Left renal cortex interstitium (tissue), 4 donors: ENCODE measurements at places on chromosomes 2 and 18.

- DNase-seq, result peak; percentile 36
Measured at GRCh38 chr2:106886916-106887758, 1.2 kb upstream of the ST6GAL2 start.

DNA sequence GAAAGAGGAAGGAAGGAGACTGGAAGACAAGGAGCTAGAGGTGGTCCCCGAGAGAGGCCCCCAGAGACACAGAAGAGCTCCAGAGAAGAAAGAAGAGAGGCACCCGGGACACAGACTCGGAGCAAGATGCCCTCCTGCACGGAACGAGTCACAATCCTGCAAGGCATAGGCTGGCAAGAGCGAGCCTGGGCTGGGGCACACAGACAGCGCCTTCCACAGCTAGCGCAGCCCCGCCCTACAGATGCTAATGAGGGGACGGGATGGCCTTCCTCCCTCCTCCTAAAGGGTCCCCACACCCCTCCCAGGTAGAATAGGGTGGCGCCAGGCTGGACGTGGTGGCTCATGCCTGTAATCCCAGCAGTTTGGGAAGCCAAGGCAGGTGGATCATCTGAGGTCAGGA is 19.8 kb upstream of the GPR17 start:
- no peak for DNase-seq

GRCh38 chr2:174678395-174678794 is 80.8 kb upstream of the WIPF1 start:
- no peak for DNase-seq

DNA sequence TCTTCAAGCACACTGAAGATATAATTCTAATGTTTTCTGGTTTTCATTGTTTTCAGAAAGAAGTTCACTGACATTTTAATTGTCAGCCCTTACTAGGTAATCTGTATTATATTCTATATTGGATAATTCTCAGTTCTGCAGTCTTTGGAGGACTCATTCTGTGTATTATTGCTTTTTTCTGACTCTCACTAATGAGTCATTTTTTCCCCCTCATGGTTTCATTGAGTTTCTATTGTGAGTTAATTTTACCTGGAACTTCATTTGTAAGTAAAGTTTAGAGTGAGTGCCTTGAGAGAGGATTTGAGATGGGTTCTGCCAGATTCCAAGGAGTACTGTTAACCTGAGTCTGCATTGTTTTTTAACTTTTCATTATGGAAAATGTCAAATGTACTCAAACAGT is 90.4 kb upstream of the LYPD1 start:
- no peak for DNase-seq

- DNase-seq, result no peak
Measured at GRCh38 chr2:208182835-208183234, 7.0 kb downstream of the C2orf80 start.

DNA sequence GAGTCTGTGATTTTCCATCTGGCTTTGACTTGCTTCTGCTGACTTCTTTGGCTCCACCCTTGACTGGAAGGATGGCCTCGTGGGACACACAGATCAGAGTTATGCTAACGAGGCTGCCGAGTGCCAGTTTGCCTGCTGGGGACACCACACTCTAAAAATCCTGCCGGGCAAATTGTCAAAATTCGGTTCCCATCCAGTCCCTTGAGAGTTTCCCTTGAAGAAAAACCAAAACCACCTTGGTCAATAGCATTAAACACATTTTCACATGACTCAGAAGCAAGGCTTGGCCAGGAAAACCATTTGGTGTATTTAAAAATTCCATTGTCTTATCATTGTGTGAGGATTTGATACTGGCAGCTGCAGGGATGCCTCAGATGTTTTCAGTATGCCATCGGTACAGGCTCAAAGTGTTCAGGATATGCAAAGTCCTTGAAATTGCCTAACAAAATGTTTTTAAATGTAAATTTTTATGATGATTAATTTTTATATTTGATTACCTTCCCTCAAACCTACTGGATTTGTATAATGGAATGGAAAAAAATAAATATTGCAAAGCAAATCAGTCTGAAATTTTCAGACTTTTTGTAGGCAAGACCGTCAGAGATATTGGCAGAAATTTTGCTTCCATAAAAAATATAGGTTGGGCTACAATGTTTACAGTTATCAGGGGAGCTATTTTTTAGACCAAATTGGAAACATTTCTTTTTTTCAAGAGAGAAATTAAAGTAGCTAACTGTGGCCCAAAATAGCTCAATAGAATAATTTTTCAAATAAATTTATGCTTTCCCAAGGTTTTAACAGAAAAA is 41.6 kb downstream of the KCNE4 start:
- no peak for DNase-seq

DNA sequence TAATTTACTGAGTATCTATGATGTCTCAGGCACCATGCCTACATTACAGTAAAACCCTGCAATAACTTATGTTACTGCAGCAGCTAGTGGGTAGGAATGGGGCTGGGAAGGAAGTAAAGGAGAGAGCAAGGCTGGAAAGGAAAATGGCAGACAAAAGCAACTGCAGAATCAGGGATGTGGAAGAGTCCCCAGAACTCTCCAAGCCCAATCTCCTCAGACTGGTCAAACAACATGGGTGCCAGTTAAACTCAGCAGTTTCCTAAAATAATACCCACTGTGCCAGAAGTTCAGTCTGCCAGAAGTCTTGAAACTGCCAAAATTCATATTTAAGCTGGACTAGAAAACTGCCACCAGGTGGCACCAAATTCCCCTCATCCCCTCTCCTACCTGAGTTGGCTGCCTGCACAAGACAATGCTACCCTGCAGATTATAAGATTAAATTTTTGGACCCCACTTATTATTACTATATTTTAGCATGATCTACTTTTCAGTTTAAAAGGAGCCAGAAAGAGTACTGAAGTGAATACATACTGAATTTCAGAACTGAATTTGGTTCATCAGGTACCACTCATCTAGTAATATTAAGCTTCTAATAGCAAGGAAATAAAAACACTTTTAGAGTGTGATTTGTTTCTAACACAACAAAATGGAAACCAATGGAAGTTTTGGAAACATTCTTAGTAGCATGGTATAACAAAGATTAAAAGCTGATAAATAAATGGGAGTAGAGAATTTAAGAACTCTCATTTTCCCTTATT is 86.8 kb upstream of the DNER start:
- peak; percentile 38 for DNase-seq

- no peak for DNase-seq
Measured at GRCh38 chr2:5409898-5410381, 282.2 kb upstream of the SOX11 start.

- DNase-seq, result no peak
Measured at GRCh38 chr2:59339837-59340207, 1098.7 kb upstream of the FANCL start.

DNA sequence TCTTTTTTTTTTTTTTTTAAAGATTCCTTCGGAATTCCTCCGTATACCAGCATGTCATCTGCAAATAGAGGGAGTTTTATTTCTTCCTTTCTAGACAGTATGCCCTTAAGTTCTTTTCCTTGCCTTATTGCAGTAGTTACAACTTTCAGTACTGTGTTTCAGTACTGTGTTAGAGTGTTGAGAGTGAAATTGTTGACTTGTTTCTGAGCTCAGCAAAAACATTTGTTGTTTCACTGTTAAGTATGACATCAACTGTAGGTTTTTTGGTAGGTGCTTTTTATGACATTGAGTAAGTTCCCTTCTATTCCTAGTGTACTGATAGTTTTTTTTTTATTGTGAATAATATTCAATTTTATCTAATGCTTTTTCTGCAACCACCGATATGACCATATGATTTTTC is 43.9 kb downstream of the ACVR2A start:
- DNase-seq, result no peak

DNA sequence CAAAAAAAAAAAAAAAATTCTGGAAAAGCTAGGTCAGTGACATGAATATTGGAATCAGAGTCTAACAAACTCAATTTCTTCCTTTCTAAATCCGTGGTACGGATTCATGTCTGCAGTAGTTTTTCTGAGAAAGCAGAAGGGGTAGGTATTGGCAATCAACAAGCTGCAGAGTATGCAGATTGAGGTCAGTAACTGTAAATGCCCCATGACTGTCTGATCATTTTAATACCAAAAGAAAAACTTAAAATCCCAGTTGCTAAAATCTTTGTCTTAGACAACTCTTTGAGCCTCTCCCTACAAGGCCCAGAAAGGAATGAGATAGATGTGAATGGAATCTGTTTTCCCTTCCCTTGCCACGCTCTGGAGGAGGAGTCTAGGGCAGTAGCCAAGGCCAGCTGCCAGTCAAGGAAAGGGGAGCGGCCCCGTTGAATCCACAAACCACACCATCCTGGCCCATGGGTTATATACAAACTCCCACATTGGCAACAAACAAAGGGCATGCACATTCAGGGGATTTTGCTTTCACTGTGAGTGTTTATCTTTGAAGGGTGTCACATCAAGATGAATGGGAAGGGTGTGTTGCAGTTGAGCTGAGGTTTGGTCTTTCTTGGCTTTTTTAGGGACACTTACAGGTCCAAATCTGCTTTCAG is 6.1 kb upstream of the CASP8 start:
- DNase-seq, result no peak

GRCh38 chr2:237935740-237936452 is 30.9 kb upstream of the UBE2F start:
- DNase-seq, result no peak

GRCh38 chr2:555164-555922 is 121.9 kb downstream of the TMEM18 start:
- no peak for DNase-seq

DNA sequence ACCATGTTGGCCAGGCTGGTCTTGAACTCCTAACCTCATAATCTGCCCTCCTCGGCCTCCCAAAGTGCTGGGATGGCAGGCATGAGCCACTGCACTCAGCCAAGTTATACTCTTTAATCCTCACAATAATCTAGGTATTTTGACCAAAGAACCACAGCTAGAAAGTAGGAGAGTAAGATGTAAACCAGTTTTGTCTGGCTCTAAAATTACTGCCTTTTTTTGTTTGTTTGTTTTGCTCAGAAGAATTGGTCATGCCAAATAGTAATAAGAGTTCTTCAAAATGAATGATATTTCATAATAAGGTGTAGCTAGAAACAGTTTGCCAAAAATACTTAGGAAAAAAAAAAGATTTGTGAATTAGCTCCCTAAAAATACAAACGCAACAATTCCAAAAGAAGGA is 36.7 kb downstream of the SCN2A start:
- DNase-seq, result no peak

- no peak for DNase-seq
Measured at GRCh38 chr2:219398721-219399363, 11.1 kb upstream of the DNPEP start.

DNA sequence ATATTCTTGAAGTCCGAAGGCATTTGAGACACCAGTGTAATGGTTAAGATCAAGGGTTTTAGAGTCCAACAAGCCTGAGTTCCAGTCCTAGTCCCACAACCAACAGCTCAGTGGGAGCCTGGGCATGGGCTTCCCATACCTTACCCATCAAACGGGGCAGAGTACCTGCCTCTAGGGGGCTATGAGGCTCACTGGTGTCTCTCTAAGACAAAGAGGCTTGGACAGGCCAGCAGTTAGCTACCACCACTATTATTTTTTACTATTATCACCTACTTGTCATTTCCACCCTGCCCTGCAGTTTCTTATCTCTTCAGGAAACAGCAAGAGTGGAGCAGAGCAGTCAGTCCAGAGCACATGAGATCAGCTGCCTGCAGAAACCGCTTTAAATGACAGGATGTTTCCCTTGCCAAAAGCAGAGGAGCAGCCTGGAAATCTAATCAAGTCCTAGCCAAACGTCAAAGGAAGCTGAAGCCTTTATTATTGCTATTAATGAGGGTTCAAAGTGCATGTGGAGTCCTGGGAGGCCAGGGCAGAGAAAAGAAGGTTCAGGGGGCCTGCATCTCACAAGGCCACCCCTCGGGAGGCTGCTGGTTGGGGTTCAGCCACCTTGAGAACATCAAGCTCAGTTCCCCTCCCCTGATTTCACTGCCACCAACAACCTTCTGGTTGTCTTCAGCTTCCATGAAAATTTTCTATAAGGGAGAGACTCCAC is 66.6 kb downstream of the STPG4 start:
- DNase-seq, result no peak

DNA sequence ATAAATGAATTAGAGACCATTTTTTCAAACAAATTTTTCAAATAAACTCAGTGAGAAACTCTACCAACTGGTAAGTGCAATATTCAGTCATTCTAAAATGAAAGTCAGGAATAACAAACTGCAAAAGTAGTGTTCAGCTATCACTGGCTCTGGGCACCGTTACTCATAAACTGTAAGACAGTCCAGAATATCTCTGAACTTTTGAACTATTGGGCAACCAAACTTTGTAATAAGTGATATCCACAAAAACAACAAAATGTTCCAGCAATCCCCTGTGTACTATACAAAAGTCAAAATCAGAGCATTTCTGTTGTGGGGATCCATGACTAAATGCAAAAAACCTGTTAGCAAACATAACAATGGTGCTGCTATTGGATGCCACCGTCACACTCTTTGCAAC is 56.3 kb downstream of the SLC25A12 start:
- DNase-seq, result no peak

GRCh38 chr2:112893752-112894151 is 17.2 kb upstream of the IL37 start:
- no peak for DNase-seq

DNA sequence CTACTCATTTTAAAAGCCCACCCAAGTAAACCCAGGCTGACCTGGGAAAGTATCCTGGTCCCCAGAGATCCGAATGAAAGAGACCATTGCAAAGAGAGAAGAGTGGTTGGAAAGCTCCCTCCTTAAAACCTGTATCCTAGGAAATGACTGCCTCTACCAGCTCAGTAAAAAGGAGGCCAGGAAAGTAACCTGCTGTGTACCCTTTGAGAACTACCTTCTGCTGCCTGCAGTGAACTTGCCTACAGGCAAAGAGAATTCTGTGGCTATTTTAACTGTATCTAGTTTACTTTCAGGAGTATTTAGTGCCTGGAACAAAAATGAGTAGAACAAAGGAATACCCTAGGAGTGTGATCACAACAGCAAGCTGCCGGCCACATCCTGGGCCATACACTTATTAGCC is 641.7 kb upstream of the NRXN1 start:
- no peak for DNase-seq

- DNase-seq, result no peak
Measured at GRCh38 chr2:187552381-187552780, 1.9 kb downstream of the TFPI start.

DNA sequence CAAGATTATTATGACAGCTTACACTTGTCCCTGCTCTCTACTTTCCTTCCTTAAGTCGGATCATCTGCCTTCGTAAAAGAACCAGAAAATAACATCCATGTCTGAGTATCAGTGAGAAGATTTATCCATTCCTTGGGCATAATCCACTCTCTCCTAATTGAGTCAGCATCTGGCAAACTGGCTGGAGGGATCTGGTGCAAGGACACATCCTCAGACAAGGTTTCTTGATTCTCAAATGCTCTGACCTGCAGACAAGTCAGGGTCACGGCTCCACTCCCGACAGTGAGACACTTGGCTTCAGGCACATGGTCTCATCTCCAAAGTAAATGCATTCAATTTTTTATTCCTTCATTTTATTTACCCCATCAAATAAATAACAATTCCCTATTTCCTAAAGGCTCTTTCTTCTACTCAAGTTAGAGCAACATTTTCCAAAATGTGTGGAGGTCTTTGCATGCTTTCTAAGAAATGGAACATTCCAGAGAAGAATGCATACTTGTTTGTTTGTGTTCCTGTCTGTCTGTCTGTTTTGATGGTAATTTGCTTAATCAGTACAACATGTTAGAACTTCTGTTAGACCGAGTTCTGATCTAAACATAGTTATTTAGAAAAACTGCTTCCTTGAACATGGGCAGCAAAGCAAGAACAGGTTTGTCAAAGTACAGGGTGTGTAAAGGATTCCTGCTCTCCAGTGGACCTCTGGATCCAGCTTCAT is 246.9 kb downstream of the IRS1 start:
- no peak for DNase-seq
